ENCODE measurements at places on chromosomes 7 and 10. TPM values are rescaled to one million over a fixed set of nuclear protein-coding genes. Genes with fewer than 3 reads are reported as not detected.

MRC1 gene
- not detected for total RNA-seq

MSS51 gene
- not detected for total RNA-seq

DPYSL4 gene
- 19.6 TPM for total RNA-seq

LRRC61 gene
- not detected for total RNA-seq

NPY4R gene
- not detected for total RNA-seq

MMD2 gene
- total RNA-seq = not detected

LBX1 gene
- not detected for total RNA-seq

IRF5 gene
- 2.6 TPM for total RNA-seq

VWA2 gene
- not detected for total RNA-seq

GRCh38 chr7:137992550-137993394, 9.1 kb downstream of the CREB3L2 start:
- DNase-seq = peak; percentile 96

DNA sequence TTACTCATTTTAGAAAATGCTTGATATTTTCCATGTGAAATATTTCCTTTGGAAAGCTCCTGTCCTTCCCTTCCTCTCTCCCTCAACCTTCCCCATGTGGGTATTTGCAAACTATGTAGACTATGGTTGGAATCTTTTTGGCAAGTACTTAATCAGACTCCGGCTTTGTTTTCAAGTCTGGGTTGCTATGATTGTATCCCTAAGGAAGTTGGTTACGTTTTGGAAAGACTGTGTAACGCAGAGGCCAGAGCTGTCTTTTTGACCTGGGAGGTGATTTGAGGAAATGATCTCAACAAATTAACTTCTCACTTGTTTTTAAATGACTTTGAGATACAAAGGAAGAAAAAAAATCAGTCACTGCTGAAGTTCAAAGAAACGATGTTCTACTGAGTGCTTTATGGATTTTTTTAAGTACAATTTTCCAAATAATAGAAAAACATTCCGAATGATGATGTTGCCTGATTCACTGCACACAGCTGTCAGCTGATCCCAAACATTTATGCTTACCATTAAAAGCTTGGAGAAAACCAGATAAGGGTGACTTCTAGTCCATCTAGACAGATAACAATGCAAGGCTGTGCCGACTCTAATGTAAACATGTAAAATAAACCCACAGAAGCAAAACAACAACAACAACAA, 145.5 kb upstream of the CELF2 start:
- DNase-seq = peak; percentile 4

- peak; percentile 67 for DNase-seq
These were observed 70.8 kb upstream of the UCN3 start for GRCh38 chr10:5293691-5294550.

- DNase-seq = no peak
These were observed 62.9 kb downstream of the FBXL13 start for GRCh38 chr7:103011650-103012049.

DNA sequence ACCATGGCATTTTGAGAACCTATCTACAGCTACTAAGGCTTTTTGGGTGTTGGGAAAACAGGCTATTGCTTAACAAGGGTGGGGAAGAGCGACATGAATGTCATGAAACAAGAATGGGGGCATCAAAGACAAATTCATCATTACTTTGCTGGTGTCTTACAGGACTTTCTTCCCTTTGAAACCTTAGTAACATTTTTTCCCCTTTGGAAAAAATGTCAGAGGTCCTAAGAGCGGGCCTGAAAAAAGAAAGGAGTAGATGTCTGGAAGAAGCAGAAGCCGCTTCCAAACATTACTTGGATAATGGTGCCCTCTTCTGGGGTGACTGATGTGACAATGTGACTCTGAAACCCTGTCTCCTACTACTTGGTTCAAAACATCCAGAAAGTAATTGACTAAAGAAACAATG, 3.8 kb upstream of the DDX50 start:
- DNase-seq = peak; percentile 63

GRCh38 chr7:155647302-155647701, 2.8 kb downstream of the RBM33 start:
- DNase-seq = no peak

GRCh38 chr7:104130726-104131125, 77.1 kb downstream of the ORC5 start:
- DNase-seq = no peak

GRCh38 chr7:157401567-157402387, 65.0 kb downstream of the DNAJB6 start:
- DNase-seq = no peak

GRCh38 chr7:127221731-127222130, 31.0 kb downstream of the GRM8 start:
- no peak for DNase-seq

DNA sequence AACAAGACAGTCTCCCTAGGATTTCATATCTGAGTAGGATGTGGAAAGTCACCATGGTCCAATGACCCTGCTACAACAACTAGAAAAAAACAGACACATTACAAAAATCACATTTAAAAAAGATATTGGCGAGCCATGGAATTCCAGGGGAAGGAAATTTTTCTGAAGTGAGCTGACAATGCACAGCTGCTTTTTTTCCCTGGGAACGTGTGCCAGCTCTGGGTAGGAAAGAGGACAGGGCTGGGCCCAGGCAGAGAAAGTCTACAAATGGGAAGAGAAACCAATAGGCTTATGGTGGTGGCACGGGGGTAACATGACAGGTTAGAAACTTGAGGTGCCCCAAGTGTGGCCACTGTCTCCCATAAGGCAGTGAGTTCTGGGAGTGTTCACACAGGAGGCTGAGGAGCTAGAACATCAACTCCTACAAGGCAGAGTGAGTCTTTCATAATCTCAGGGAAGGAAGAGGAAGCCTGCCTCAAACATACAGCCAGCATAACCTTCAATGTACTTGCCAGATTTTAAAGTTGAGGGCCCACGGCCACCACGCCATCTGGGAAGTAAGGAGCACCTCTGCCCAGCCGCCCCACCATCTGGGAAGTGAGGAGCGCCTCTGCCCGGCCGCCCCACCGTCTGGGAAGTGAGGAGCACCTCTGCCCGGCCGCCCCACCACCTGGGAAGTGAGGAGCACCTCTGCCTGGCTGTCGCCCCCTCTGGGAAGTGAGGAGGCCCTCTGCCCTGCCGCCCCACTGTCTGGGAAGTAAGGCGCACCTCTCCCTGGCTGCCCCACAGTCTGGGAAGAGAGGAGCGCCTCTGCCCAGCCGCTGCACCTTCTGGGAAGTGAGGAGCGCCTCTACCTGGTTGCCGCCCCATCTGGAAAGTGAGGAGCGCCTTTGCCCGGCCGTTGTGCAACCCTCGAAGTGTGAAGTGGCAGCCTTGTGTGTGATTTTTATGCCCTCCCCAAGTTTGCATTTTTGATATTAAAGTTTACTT, 5.9 kb downstream of the FBXL13 start:
- no peak for DNase-seq

DNA sequence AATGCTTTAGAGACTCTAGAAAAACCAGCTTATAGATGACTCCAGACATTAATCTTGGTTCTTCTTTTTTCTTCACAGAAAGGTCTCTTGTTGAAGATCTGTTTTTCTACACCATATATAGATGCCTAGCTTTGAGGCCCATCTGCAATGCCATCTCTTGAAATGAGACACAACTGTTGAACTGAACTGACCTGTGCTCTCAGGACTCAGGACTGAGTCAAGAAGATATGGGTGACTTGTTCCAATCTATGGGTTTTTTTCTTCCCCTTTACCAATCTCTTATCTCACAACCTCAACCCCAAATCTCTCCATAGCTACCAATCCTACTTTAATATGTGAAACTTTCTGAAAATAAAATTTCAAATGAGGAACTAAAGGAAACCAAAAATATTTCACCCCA, 194.7 kb downstream of the SNX13 start:
- no peak for DNase-seq

GRCh38 chr10:113854761-113855588, 514 bp downstream of the NHLRC2 start:
- peak; percentile 35 for DNase-seq

DNA sequence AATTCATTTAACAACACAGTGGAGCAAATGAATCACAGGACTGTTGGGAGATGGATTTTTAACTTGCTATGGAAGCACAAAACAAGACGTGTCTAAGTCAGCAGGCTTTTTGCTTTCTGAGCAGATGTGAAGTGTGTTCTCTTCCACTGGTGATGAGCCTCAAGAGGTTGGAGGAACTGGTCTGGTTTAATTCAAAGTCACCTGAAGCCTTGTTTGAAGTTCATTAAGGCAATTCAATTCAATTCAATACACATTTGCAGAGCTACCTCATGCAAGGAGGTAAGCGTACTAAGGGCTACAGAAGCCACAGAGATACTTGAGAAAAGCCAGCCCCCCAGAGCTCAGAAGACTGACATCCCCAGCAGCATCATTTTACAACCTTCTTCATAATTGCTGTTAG, 68.4 kb upstream of the PALS2 start:
- DNase-seq = no peak

DNA sequence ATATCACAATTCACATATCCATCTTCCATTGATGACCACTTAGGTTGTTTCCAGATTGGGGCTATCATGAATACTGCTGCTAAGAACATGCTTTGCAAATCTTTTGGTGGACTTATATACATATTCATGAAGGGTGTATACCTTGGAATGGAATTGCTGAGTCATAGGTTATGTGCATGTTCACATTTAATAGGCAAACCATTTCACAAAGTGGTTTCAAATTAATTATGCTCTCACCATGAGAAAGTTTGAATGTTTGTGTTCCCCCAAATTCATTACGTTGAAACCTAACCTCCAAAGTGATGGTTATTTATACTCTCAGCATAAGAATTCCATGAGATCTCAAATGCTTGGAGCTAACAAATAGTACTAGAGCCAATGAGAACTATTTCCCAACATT, 86.4 kb downstream of the VPS41 start:
- DNase-seq = peak; percentile 39

- DNase-seq = no peak
These were observed 153.4 kb upstream of the KLF14 start for GRCh38 chr7:130887182-130887956.

DNA sequence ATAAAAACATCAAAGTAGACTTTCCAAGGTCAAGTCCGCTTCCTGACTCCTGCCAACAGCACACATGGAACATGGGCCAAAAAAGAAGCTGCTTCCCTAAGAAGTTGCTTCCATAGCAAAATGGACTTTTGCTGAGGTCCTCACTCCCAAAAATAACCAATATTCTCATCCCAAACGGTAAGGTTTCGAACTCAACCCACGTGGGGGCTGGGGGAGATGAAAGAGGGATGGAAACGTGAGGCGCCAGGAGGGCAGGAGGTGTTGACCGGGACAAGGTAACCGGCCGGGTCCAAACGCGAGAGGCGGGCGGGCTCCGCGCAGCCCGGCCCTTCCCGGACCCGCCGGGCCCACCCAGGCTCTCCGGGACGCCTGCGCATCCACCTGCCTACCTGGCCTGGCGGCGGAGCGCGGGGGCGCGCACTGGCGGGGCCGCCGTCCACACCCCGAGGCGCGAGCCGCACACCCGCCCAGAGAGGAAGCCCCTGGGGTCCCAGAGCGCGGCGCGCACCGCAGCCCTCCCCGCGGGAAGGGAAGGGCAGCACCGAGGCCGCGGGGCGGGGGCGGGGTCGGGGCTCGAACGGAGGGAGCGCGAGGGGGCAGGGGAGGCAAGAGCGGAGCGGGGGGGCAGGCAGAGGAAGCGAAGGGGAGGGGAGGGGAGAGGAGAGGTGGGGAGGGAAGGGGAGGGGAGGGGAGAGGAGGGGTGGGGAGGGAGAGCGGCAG, 742 bp downstream of the LMBR1 start:
- DNase-seq = peak; percentile 37

GRCh38 chr7:48011323-48011722, 17.6 kb downstream of the SUN3 start:
- no peak for DNase-seq

DNA sequence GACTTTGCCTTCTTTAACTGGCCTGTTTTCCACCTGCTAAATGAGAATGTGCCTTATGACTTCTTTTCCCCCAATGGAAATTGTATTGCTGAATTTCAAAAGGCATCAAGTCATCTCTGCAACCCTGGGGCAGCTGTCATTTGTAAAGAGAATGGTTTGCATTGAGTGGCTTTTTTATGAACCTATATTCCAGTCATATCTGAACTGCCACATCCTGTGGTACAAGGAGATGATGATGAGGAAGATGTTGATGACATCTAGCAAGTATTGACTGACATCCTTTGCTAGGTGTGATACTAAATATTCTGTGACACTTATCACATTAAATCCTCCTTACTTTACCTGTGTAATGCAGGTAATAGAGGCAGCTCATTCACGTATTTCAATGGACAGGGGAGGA, 88.3 kb upstream of the KIAA1217 start:
- no peak for DNase-seq

DNA sequence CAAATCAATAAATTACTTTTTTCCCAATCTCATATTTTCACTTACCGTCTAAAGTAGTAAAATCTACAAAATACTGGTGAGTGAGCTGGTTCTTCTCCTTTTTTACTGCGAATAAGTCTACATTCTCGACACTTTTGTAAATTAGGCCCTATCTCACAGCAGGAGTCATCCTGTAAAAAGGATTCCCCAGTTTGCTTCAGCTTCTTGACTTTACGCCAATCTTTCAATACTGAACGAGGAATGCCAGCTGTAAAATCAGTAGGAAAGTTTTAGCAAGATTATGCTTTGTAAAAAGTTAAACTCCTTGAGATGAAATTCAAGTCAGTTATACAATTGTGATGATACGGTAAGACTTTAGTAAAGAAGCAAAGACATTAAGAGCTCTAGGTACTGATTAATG, 67.3 kb downstream of the NRBF2 start:
- DNase-seq = no peak

GRCh38 chr10:7285522-7286322, 125.1 kb downstream of the SFMBT2 start:
- DNase-seq = no peak

DNA sequence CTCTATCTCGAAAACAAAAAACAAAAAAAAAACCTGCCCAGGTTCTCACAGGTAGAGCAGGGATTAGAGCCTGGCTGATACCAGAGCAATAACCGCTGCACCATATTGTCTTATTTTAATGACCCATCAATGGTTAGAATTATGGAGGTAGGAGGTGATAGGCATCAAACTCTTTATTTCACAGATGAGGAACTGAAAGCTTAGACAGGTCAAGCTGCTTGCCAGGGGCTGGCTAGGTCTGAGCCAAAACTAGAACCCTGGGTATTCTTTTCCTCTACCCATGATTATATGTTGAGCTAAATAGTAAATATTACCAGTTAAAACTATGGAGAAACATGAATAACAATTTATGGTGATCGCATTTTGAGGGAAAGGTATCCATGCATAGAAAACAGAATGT, 2.0 kb upstream of the PPP1R3C start:
- DNase-seq = no peak

DNA sequence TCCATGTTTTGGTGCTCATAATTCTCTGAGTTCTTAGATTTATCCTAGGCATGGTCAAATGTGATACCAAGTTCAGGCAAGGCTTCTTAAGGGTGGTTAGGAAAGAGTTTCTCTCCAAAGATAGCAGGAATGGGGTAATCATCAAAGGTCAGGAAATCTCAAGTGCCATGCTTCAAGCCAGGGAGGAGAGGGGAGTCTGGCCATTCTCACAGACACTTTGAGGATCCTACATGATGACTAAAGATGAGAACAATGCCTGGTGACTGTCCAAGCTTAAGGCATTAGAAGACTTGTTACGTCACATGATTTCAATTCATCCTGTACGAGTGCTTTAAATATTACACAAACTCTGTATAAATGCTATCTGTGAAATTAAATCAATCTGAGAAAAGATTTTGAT, 59.4 kb downstream of the POM121L12 start:
- no peak for DNase-seq
